ENCODE measurements at places on chromosomes 5 and 9.

DNA sequence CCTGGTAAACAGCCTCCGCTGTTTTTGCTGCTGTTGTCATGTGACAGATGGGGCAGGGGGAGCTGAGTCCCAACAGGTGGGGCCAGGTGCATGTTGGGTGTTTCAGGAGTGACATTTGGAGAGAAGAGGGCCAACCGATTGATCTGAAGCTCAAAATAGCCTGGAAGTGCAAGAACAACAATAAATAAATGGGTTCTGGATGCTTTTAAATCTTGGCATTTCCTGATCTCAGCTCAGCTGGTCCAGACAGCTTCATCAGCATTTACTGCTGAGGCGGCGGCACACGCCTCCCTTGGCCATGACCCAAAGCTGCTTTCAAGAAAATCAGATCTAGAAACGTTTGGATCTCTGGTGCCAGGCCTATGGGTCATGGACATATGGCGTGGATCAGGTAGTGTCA, 70.5 kb downstream of the PPARGC1B start:
- DNase-seq, result no peak

- no peak for DNase-seq
Observed at GRCh38 chr5:14082973-14083372, 60.2 kb upstream of the TRIO start.

GRCh38 chr9:125999504-125999881, 252.3 kb downstream of the PBX3 start:
- no peak for DNase-seq

- DNase-seq, result no peak
Observed at GRCh38 chr9:99660191-99660636, 161.5 kb upstream of the NR4A3 start.

- DNase-seq, result no peak
Observed at GRCh38 chr5:86866036-86866435, 248.3 kb downstream of the COX7C start.

- DNase-seq, result no peak
Observed at GRCh38 chr9:105065098-105066088, 137.4 kb upstream of the ABCA1 start.

- DNase-seq, result no peak
Observed at GRCh38 chr5:91365498-91365897, 17.6 kb downstream of the ARRDC3 start.

- no peak for DNase-seq
Observed at GRCh38 chr5:22852807-22853660, at the start of gene CDH12. CDH12 (minus strand) TSS chr5:22853344.

- no peak for DNase-seq
Observed at GRCh38 chr5:67493676-67494075, 297.1 kb upstream of the CD180 start.

DNA sequence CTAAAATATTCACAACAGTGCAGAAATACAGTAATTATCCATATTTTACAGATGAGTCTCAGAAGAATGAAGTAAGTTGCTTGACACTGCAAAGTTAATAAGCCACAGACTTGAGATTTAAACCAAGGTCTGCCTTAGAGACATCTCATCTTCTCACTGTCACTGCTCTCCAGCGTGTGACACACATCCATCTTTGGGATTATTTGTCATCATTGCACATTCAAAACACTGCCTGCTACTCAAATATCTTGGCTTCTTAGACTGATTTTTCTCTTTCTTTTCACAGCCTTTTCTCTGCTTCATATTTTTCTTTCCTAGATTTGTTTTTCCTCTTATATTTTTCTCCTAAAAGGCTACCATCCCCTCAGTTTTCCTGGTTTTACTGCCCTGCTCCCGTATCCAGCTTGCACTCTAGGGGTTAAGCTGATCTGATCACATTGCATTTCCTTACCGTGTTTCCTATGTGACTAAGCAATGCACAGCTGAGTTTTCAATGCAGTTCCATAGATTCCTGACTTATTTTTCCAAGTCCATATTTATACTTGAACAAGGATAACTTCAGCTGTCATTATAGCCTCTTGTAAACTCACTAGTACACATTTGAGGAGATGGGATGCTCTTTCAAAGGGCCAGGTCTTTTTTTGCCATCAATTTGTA, 353.0 kb downstream of the PLK2 start:
- no peak for DNase-seq

DNA sequence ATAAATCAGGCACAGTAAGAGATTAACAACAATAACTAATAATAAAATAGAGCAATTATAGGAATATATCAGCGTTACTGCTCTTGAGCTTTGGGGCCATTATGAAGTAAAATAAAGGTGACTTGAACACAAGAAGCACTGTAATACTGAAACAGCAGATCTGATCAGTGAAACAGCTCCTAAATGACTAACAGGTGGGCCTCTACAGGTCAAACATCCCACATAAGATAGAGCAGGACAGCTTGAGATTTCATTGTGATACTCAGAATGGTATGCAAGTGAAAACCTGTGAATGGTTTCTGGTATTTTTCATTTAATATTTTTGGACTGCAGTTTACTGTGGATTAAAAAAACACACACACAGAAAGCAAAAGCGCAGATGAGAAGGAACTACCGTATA, 24.0 kb upstream of the MAP3K1 start:
- DNase-seq, result no peak

DNA sequence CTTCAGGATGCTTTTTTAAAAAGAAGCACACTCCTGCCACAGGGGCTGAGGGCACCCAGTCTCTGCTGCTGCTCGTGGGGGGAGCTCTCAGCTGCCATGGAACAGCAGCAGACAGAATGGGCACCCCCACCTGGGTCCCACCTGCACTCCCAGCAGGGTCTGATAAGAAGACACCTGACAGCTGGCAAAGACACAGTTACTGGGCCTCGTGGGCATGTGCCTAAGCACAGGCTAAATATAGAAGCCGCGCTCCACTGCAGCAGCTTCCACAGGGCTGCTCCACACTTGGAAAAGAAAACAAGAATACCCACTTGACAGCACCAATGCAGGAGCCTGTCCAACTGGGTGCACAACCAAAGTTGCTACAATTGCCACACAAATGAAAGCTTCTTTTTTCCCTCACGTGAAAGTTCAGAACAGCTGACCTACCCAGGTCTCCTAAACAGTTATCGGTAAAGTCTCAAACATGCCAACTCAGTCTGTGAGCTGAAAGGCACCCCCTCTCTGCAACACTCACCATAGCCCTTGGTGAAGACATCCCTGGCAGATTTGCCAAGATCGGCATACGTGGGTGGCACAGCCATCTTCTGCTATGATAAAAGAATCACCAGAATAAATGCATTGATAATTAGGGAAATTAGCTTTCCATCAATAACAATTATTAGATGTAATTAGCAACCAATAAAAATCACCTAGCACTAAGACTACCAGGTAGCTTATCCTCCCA, 12.2 kb downstream of the VDAC1 start:
- no peak for DNase-seq

GRCh38 chr5:139390639-139391569, 1.2 kb upstream of the MZB1 start:
- no peak for DNase-seq

DNA sequence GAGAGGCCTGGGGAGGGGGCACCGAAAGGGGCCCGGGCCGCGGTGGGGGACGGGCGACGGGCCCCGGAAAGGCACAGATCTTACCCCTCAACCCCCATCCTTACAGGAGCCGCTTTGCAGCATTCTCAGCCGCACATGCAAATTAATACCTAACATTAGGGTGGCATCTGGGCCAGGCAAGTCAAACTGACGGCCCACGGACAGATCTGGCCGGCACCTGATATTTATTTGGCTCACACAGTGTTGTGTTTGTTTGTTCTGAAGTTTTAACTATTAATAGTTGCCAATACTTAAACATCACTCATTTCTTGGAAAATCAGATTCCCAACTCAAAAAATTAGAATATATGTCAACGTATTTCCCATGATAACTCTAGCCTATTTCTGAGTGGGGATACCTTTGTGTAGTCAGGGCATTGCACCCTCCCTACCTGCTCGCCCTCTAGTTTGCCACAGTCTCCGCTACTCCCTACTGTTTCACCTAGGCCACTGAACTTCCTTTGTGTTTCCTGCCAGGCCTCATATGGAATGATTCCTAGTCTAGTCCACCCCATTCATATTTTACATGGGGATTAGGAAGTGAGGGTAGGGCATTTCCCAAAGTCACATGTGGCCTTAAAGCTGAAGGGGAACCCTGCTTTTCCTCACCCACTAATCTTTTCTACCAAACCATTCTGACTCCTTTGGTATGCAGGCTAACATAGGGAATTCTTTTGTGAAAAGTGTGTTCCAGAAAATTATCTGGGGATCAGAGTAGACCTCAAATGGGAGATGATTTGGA, 71.9 kb upstream of the LARP1 start:
- no peak for DNase-seq

- no peak for DNase-seq
Observed at GRCh38 chr5:147689426-147689825, 93.1 kb downstream of the JAKMIP2 start.

DNA sequence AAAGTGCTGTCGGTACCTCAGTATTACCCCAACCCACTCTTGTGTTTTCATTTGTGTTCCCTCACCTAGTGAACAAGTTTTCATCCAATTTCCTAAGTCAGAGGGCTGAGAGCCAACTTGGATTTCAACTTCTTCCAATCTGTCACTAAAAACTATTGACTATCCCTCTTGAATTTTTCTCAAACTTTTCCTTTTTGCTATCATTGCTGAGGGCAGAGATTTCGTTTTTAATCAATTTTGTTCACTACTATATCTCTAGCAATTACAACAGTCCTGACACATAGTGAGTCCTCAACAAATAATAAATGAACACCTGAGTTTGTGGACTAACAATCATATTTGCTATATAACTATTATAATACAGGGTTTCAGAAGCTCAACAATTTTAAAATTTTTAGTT, 29.0 kb downstream of the MEIKIN start:
- DNase-seq, result no peak

- no peak for DNase-seq
Observed at GRCh38 chr5:8993031-8993430, 552.8 kb downstream of the SEMA5A start.

GRCh38 chr9:36154331-36154952, 14.7 kb upstream of the CCIN start:
- no peak for DNase-seq

GRCh38 chr9:119368681-119369581, at the start of gene BRINP1:
BRINP1 (minus strand) TSS chr9:119369435; CDS start chr9:119313355, 56,080 bp downstream.
- no peak for DNase-seq

DNA sequence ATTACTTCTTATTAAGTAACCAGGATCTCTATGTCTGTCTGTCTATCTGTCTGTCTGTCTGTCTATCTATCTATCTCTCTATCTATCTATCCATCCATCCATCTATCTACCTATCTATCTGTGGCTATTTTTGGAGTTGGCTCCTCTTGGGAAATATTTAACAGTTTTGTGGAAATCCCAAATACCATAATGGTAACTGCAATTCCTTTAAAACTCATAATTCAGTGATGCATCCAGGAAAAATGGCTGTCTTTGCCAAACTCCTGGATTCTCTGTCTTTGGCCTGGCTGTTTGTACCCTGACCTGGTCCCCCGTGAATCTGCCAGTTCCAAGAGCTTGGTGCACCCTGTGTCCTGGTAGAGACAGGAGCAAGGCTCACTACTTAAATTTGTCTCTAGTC, 197.0 kb downstream of the PCSK1 start:
- no peak for DNase-seq

DNA sequence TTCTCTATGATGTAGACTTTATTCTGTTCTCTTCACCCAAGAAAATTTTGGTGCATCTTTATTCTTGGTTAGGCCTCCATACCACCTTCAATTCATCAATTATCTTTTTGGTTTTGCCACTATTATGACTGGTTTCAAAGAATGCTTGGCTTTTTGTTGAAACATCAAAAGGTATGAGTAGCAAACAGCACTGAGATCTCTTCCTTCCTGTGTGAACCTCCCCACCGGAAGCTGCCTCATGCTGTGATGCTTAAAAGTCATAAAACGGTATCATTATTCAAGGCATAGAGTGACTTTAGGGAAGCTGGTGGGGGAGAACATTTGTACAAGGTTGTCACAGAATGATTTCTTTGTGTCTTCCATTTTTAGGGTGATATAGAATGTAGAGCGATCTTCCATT, 70.6 kb downstream of the IQGAP2 start:
- no peak for DNase-seq

DNA sequence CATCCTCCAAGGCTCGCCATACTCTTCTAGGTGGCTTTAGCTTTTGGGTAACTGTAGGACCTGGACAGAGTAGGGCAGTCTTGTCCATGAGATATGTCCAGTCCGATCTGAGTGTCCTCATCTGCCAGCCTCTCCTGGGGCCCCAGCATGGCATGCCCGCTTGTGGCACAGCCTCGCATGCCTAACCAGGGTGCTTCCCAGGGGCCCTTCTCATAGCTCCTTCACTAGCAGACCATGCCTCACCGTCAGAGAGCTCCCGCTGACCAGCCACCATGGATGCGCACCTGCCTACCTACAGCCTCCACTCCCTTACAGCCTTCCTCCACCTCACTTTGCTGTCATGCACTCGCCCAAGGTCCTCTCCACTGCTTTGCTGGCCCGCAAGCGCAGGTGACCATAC, 60.6 kb upstream of the FNIP1 start:
- DNase-seq, result no peak

DNA sequence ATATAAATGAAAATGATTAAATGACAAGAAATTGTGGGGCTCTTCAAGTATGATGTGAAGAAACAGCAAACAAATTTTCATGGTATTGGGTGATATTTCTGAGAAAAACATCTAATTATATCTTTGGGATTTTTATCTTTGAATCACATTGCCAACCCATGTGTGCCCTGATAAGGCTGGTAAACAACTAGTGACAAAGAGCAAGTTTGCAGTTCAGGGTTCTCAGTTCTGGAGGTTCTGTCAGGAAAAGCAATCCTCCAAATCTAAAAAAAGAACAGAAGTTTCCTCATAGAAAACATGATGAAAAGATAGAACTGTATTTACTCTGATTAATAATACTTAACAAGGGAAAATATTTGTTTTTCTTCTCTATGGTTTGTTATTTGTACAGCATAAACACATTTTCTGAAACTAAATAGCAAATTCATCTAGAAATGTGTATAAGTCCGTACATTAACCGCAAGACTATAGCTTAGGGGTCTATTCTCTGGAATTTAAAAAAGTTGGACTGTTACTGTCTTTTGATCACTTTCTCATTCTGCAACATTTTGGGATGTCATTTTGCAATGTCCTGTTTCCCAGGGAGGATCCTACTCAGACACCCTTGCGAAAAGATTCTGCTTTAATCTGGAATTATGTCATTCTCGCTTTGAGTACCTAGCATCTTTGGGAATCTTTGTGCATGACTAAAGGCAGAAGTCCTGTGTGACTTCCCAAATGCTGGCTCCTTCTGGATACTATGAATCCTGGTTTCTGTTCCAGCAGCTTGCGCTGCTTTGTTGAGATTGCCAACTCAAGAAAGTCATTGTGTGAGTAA, 308.5 kb downstream of the ADGRV1 start:
- DNase-seq, result no peak

GRCh38 chr5:72507907-72508238, 663 bp upstream of the ZNF366 start:
- no peak for DNase-seq

DNA sequence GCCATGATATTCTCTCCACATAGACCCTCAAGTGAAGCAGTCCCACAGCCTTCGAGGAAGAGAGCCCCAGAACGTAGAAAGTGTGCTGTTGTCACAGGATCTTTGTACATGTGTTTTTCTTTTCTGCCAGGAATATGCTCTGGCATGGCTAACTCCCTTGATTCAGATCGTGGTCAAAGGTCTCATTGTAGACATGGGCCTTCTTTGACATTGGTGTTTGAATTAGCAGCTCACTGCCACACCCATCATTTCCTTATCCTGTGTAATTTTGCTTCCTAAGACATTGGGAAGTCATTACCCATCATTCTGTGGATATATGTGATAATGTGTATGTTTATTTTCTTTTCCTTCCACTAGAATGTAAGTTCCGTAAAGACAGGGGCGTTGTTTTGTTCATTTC, 25.5 kb downstream of the MTRR start:
- DNase-seq, result no peak

- peak; percentile 9 for DNase-seq
Observed at GRCh38 chr5:90558344-90559192, at the start of gene ADGRV1. ADGRV1 (plus strand) TSS chr5:90558797; CDS start chr5:90558896, 99 bp downstream.

All from activated gamma-delta T cell (primary cell).